ENCODE measurements at places on chromosomes 5 and 9. TPM values are rescaled to one million over a fixed set of nuclear protein-coding genes. Genes with fewer than 3 reads are reported as not detected.

The ADAMTSL2 gene
- 1.6 TPM for polyA plus RNA-seq

The FOXD1 gene
- 11.8 TPM for polyA plus RNA-seq

The EIF4E1B gene
- polyA plus RNA-seq, result 0.10 TPM

The ANKRD18B gene
- 1.6 TPM for polyA plus RNA-seq

The PDGFRB gene
- polyA plus RNA-seq, result 137 TPM

Data from renal pelvis (tissue), 12 donors.